ENCODE measurements at places on chromosomes 4 and X.

DNA sequence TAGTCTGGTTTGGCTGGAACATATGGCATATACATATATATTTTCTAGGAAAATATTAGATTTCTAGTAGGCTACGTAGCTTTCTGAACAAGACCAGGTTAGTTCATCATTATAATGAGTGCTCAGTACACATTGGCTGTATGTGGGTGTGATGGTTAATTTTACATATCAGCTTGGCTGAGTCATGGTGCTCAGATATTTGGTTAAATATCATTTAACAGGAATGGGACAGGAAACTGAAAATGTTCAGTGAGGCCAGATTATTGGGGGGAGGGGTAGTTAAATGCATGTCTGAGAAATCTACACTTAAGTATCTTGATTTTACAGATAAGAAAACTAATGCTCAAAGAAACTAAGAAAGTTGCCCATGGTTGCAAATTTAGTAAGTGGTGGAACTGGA is 160.1 kb downstream of the RBMX2 start:
- no peak for DNase-seq

DNA sequence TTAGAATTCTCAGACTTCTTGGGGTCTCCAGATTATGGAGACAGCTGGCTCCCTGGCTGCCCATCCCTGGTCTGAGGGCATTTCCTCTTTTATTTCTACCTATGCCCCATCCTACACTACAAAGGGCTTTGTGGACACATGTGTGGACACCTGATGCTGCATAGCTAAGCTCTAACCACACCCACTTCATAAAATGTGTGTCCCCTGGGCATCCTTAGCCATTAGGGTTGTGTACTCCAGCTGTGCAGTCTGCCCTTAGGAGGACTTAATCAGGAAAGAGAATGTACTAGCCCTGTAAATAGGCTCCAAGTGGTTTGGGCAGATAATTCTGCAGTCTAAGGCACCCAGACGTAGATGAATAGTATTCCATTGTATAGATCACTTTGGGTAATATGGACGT is 47.0 kb downstream of the COQ2 start:
- no peak for DNase-seq

DNA sequence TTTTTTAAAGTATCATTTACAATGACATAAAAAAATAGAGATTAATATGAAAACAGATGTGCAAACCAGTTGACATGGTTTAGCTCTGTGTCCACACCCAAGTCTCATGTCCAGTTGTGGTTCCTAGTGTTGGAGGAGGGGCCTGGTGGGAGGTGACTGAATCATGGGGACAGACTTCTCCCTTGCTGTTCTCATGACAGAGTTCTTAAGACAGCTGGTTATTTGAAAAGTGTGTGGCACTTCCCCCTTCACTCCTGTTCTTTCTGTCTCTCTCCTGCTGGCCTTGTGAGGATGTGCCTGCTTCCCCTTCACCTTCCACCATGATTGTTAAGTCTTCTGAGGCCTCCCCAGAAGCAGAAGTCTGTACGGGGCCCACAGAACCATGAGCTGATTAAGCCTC is 23.8 kb downstream of the CNOT6L start:
- DNase-seq = no peak

GRCh38 chrX:31551913-31552312 is 480.1 kb upstream of the FTHL17 start:
- DNase-seq = no peak

DNA sequence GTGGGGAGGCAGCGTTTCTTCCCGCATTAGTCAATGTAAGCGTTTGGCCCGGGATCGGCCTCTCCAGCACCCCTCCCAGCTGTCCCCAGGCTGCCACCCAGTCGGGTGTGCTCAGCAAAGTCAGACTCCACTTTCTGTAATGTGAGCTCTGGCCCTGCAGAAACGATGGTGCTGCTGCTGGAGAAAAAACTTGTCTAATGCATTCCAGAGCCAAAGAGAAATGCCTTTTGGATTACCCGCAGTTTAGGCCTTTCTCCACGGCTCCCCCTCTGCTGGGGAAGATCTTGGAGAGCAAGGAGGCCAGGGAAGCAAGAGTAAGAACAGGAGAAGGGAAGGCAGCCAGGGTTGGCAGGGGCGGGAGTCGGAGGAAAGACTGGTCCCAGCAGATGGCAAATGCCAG is 55.2 kb downstream of the ELF4 start:
- DNase-seq = no peak

DNA sequence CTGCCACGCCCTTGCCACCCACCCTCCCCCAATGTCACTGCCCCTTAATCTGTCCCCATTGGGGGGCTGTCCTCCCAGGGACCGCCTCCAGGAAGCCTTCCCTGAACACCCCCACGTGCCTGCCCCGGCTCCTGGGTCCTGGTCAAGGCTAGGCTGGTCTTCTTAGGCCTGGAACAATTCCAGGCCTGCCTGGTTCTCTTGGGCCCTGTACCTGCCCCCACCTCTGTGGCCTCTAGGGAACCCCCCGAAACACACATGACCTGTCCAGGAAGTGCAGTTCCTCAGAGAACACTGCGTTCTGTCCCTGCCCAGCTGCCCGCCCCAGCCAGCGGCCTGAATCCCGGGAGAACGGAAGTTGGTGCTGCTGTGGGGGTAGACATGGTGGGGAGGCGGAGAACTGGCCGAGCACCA is 5.1 kb downstream of the MXD4 start:
- DNase-seq = no peak
